ENCODE measurements at places on chromosomes 12 and 14.

DNA sequence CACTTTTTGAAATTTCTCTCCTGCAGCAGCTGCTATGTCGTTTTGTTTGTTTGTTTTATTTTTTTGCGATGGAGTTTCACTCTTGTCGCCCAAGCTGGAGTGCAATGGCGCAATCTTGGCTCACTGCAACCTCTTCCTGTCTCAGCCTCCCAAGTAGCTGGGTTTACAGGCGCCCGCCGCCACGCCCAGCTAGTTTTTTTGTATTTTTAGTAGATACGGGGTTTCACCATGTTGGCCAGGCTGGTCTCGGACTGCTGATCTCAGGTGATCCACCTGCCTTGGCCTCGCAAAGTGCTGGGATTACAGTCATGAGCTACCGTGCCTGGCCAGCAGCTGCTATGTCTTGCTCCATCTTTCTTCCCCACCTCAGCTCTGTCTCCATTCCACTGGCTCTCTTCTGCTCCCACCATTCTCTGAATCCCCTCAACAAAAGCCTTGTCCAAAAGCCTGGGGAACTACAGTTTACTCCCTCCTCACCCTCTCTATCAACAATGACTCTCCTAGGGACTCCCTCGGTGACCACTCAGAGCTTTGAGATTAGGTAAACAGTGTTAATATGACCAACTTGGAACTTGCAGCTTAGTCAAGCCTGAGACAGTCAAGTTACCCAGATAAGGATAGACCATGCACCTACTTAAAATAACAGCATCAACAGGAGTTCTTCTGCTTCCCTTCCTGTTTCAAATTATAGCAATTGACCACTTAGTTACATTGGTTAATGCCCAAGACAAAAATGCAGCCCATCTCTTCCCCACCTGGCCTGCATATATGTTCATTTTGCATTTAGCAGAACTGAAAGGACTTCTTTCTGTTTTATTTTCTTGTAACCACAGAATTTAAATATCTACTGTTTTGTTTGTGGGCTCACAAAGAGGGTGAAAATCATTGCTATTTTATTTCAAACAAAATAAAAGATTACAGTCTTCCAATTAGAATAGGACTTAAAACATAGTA is 189.0 kb upstream of the AMIGO2 start:
- no peak for DNase-seq

- DNase-seq, result peak; percentile 26
These were observed 13.4 kb downstream of the CSRNP2 start for GRCh38 chr12:51070004-51070403.

GRCh38 chr14:99571303-99571986 is 32.6 kb downstream of the CCDC85C start:
- DNase-seq, result no peak

DNA sequence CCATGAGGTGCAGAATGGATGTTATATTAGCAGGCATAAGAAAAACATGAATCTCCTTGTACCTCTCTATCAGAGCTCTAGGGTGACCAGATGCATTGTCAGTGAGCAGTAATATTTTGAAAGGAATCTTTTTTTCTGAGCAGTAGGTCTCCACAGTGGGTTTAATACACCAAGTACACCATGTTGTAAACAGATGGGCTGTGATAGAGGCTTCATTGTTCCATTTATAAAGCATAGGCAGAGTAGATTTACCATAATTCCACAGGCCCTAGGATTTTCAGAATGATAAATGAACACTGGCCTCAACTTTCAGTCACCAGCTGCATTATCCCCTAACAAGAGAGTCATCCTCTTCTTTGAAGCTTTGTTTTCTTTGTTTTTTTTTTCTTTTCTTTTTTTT is 185.2 kb downstream of the ERC1 start:
- no peak for DNase-seq

DNA sequence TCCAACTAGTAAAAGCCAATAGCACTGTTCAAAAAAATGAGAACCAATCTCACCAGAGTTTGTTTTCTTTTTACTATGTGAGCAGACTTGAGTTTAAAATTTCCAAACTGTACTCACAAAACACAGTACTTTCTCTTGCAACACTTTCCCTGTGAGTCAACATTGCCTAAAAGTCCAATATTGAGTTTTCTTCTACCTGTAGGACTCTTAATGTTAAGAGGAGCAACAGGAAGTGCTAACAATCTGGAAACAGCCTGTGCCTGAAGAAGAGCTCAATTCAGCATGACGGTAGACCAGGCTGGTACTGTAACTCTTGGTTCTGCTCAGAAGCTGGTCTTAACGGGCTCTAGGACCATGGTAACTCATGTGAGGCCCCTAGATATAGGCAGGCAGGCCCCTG is 144.3 kb downstream of the MED13L start:
- DNase-seq, result no peak

- DNase-seq, result no peak
These were observed 63.7 kb upstream of the YARS2 start for GRCh38 chr12:32819424-32819823.

- DNase-seq, result no peak
These were observed 47.1 kb downstream of the RPGRIP1 start for GRCh38 chr14:21326972-21327371.

- DNase-seq, result no peak
These were observed 1.4 kb upstream of the GLTP start for GRCh38 chr12:109881752-109882151.

- DNase-seq, result peak; percentile 57
These were observed 2.3 kb upstream of the PAWR start for GRCh38 chr12:79692860-79693577.

DNA sequence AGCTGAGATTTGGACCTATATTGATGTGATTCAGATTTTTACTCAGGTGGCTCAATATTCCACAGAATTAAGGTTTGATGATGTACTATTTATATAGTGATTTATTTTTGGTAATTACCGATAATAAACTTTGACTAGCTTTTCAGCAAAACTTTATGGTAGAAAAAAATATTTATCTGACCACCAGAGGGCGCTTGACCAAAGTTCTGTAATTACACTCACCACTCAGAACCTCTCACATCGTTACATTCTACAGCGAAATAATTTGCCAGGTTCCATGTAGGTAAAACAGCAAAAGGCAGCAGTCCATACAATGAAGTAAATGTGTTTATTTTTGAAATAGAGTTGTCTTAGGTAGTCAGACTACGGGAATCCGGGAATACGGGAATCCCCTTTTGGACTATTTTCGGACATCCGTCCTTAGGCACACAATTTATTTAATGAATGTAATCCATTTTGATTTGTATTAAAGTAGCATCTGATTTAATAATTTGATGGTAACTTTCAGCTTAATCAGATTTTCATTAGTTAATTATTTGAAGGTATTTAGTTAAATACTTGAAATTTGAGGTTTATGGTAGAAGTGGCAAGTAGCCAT is 143.0 kb upstream of the DDHD1 start:
- DNase-seq, result peak; percentile 40

DNA sequence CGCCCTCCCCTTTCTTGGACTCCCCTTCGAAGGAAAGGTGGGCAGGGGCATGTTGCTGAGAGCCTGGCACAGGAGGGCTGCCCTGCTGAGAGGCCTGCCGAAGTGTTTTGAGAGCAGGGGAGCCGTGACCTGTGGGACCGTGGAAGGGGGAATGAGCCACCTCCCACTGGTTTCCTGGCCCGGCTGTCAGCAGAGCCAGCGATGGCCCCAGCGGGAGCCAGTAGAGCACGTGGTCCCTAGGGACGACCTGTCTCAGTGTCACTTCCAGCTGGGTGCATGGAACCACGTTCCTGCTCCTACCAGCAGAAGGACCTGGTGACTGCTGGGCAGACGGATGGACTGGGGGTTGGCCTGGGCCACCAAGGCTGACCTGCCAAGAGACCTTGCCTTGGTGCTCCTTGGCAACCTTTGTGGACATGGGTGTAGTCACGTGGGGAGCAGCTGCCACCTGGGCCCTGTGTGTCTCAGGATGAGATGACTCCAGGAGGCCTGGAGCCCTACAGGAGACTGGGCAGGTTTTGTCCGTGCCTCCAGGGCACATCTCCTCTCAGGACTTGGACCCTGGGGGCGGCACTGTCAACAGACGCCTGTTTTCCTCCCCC is 34.6 kb downstream of the BEGAIN start:
- DNase-seq, result no peak

DNA sequence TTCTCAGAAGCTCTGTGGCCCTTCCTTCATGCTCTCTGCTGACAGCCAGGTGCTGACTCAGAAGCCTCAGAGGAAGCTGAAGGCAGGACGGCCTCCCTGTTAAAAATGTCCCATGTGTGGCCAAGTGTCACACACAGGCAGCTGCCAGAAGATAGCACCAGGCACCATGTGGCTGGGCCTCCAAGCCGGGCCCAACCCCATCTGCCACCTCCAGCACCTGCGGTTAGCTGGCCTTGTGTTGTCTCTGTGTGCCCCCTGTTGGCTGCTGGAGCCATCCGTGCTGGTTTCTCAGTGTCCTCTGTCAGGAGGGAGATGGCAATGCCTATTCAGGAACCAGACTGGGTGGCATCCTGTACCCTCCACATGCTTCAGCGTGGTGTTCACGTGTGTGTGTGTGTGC is 63.2 kb downstream of the TSPAN11 start:
- DNase-seq, result no peak

GRCh38 chr14:58954901-58955861 is 233.3 kb upstream of the DAAM1 start:
- peak; percentile 65 for DNase-seq

DNA sequence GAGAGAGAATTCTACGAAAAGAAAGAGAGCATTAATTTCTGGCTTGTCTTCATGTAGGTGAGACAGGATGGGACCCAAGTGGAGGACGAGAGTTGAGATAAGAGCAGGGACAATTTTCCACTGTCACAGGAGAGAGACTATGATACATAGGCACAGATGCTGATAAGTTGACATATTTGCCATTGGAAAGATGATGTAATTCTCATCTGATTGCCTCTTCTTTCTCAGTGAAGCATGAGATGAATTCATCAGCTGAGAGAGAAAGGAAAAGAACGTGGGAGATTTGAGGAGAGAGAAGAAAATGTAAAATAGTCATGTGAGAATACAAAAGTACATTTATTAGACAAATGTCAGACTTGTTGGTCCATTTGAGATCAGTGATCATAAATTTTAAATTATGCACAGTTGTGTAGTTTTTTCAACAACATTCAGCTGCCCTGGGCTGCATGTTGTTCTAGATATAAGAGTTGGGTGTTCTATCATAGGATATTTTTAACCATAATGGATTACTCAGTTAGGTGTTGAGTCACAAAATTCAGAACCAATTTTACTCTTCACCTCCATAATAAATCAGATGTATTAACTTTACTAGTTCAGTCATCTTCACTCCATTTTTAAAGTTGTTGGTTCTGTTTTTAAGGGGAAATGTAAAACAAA is 222.9 kb downstream of the DPY19L2 start:
- DNase-seq, result no peak

DNA sequence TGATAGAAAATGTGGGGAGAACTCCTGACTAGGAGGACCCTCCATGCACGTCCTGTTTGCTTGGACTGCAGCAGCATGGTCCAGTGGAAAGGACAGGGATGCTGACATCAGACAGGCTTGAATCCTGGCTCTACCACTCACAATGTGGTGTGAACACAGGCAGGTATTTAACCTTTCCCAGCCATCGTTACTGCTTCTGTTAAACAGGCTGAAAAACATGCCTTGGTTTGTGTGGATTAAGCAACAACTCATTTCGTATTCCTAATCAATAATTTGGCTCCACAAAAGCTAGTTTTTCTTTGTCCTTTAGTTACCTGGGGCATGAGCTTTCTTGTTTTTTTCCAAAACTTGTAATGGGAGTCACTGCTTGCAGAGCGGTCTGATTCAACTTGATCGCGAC is 41.0 kb downstream of the APPL2 start:
- no peak for DNase-seq

GRCh38 chr12:120399531-120399930 is 30.6 kb upstream of the MSI1 start:
- DNase-seq, result peak; percentile 19

DNA sequence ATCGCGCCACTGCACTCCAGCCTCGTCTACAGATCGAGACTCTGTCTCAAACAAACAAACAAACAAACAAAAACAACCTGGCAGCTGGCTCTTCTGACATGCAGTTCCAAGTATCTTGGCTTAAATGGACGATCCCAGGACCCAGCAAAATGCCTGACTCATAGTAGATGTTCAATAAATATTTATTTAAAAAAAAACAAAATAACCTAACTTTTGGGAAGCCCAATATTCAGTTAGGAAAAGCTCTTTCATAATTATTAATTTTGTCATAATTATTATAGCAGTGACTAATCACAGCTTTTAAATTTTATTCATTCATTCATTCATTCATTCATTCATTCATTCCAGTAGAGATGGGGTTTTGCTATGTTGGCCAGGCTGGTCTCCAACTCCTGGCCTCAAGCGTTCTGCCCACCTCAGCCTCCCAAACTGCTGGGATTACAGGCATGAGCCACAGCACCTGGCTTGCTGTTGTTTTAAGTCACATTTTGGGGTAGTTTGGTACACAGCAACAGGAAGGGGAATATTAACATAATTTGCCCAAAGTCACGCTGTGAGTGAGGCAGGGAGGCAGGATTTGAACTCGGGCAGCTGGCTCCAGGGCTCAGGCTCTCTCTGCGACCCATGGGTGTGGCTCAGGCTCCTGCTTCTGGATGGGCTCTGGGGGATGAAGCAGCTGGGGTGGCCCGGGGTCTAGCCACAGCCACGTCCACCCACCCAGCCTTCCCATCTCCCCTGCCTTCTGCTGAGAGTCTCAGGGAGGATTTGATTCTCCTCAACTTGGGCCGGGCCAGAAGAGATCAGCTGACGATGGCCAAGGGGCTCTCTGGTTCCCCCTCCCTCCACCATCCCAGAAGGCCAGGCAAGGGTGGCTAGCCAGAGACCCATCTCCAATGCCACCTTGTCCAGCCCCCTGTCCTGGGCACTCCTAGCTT is 2.4 kb downstream of the SDS start:
- DNase-seq, result no peak

DNA sequence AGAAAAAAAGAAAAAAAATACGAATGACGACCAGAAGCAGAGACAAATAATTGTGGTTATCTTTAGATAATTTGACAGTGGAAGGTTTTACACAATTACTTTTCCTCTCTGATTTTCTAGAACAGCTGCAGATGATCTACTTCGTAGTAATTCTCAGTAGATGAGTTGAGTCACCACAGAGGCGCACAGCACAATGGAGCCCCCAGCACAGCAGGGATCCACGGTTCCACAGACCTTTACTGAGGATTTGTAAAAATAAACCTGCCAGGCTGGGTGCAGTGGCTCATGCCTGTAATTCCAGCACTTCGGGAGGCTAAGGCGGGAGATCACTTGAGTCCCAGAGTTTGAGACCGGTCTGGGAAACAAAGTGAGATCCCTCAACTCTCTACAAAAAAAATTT is 29.3 kb downstream of the AMN start:
- peak; percentile 92 for DNase-seq

DNA sequence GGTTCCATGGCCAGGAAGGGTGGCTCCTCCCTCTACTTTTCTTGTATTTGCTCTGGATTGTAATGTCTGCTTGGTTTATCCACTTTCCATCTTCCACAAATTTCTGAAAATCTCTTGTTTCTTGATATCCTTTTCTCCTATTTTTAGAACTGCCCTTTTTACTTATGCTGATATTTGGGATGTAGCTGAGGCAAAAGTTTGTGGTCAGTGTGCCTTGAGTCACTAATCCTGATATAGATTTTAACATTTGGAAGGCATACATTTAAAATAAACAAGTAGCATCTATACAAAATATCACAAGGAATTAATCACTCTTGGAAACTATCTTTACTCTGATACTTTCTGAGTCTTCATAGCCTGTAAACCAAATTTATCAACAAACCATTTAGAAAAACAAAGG is 11.0 kb downstream of the GRIP1 start:
- DNase-seq, result peak; percentile 36

GRCh38 chr14:72594099-72594901 is 299.6 kb downstream of the DPF3 start:
- no peak for DNase-seq
